H7 (cell line): ENCODE measurements at places on chromosomes 3 and 15.

DNA sequence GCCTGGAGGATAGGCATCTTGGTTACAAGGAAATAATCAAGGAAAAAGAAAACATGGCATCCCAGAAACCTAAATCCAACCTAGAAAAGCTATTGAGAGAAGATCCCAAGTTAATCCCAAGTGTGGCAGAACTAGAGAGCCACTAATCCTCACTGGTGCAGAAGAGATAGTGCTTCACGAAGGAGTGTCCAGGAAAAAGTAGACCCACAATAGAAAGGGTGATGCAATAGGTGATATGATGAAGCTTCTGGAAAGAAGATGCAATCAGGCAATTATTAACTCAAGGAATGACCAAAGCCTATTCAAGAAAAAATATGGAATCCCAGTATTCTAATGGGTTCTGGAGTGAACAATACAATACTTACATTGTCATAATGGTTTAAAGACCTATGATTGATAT lies 95.2 kb downstream of the AQP9 start:
- DNase-seq: no peak

GRCh38 chr3:65284961-65285360 lies 597.2 kb upstream of the ADAMTS9 start:
- no peak for DNase-seq

GRCh38 chr15:69909719-69910444 lies 187.8 kb downstream of the TLE3 start:
- no peak for DNase-seq

- DNase-seq: no peak
Observed at GRCh38 chr3:7841451-7841850, 660.2 kb upstream of the LMCD1 start.

GRCh38 chr3:147200545-147200944 lies 205.8 kb downstream of the ZIC4 start:
- DNase-seq: no peak

- peak; percentile 40 for DNase-seq
Observed at GRCh38 chr15:101277943-101278564, 769 bp upstream of the SELENOS start.

- no peak for DNase-seq
Observed at GRCh38 chr15:91228890-91229289, 128.8 kb downstream of the SV2B start.

DNA sequence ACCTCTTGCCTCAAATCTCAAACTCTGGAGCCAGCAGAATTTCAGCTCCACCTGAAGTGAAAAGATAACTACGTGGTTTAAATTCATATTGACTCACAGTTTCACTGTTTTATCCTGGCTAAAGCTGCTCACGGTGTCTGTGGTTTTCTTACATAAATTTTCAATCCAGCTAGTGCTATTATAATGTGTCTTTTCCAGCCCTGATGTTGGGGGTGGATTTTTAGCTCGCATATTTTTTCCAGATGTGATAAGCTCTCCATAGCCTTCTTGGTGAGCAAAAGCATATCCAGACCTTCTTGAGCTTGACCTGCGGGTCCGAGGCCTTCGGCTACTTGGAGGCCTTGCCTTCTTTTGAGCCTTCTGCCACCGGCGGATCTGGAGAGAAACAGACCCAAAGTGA lies 239.3 kb downstream of the DTWD1 start:
- DNase-seq: no peak

- DNase-seq: no peak
Observed at GRCh38 chr3:143090976-143091837, 28.4 kb upstream of the CHST2 start.

DNA sequence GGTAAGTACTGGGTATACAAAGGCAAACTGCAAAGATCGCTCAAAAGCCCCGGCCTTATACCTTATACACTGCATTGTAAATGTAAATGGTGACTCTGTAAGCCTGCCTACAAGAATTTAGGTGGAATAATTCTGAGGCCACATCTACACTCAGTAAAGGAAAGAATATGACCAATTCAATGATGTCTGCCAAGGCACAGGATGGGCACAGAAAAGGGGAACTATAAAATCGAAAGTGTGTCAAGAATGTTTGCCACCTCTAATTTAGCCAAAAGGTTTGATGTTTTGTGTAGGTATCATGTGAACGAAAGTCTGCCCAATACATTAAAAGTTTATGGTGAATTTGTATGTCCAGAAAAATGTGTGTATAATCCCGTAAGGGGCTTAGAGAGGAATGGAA lies 96.1 kb downstream of the FOXP1 start:
- DNase-seq: no peak

- DNase-seq: no peak
Observed at GRCh38 chr15:82641129-82641798, 5.9 kb downstream of the CPEB1 start.

DNA sequence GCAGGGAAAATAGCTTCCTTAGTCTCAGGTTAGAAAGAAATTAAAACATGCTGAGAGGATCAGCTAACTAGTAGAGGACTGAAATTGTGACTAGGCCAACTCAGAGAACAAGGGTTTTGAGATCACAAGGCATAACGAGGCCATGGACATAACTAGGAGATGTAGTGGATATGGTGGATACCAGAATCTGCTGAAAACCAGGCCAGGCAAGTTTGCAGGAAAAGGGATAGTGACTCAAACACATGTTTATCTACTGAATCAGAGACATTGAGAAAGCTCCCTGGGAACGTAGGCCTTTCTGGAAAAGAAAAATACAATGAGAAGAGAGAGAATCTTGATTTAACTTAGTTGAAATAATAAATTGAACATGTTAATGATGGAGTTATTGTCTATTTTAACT lies 326.5 kb upstream of the GBE1 start:
- DNase-seq: no peak

- DNase-seq: no peak
Observed at GRCh38 chr3:2727610-2728318, 382.4 kb downstream of the IL5RA start.

DNA sequence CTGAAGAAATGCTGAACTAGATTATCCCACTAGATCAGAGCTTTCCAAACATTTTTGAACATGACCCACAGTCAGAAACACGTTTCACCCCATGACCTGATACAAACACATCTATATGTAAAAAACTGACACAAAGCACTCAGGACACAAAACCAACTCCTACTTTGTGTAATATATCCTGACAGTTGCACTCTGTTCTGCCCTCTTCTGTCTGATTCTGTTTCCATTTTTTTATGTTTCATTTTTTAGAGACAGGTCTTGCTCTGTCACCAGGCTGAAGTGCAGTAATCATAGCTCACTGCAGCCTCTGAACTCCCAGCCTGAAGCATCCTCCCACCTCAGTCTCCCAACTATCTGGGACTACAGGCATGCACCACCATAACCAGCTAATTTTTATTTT lies 15.8 kb upstream of the RFTN1 start:
- DNase-seq: no peak
